ENCODE measurements at places on chromosomes 7 and 10.

GRCh38 chr7:153701678-153702077 is 350.5 kb upstream of the DPP6 start:
- DNase-seq: no peak

GRCh38 chr7:30523466-30523865 is 18.8 kb upstream of the GGCT start:
- DNase-seq: no peak

DNA sequence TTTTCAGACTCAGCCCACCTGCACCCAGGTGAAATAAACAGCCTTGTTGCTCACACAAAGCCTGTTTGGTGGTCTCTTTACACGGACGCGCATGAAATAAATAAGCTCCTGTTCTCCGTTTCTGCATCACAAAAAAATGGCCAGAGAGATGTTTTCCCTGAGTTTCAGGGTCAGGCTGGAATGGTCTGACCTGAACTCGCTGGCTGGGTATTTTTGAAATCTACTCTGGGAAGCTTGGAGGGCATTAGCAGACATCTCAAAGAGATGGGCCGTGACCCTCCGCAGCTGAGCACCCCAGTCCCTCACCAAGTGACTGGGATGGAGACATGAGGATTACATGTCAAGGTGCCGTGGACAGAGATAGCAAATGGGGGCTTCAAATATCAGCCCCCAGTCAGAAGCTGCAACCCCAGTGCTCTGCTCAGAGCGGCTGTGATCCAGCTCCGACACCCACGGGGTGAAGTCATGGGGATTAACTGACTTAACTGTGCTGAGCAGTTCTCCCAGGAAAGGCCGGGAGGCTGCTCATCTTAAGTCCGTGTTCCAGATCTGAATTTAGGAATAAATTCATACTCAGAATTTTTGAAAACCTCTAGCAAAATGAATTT is 22.3 kb downstream of the CALML5 start:
- DNase-seq: no peak

GRCh38 chr7:129009437-129009836 is 45.5 kb downstream of the TNPO3 start:
- DNase-seq: peak; percentile 14

DNA sequence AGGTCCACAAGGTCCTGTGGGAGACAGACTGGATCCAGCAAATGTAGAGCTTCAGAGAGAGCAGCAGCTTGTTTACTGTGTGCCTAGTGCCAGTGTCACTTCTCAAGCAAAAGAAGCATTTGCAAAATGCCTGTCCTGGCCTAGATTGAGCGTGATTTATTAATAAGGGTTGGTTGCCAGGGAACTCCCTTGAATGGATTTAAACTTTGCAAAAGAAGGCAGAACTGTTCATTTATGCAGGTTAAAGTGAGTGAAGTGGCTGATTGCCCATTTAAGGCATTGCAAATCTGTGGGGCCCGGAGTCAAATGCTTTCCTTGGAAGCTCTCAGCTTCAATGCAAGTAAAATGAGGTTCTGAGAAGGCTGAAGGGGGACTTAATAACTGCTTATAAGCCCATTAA is 71.3 kb downstream of the CDHR3 start:
- no peak for DNase-seq

DNA sequence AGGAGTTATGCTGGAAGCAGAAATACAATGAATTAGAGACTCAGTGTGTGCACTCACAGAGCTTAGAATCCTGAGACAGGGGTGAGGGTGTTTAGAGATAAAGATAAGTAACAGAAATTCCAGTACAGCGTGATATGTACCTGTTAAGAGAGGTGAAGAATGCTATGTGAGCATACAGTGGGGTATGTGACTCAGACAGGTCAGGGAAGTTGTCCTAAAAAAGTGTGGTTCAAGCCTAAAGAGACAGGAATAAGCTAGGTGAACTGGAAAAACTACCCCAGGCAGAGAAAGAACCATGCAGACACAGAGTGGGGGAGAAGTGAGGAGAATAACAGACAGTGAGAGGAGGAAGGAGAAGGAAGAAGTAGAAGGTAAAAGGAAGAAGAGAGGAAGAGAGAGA is 8.6 kb downstream of the SMIM30 start:
- no peak for DNase-seq

GRCh38 chr10:1359626-1359955 is 303.4 kb downstream of the WDR37 start:
- DNase-seq: no peak

Data from stimulated activated naive CD8-positive, alpha-beta T cell treated with anti-CD3 and anti-CD28 coated beads, Interleukin-15, amount 100 ng/mL, for 72 hours (primary cell).